ENCODE measurements at places on chromosomes 2 and 18.

- no peak for DNase-seq
Measured at GRCh38 chr2:75634945-75635344, 11.6 kb upstream of the MRPL19 start.

GRCh38 chr2:116487336-116487735 lies 1327.2 kb upstream of the DDX18 start:
- no peak for DNase-seq

DNA sequence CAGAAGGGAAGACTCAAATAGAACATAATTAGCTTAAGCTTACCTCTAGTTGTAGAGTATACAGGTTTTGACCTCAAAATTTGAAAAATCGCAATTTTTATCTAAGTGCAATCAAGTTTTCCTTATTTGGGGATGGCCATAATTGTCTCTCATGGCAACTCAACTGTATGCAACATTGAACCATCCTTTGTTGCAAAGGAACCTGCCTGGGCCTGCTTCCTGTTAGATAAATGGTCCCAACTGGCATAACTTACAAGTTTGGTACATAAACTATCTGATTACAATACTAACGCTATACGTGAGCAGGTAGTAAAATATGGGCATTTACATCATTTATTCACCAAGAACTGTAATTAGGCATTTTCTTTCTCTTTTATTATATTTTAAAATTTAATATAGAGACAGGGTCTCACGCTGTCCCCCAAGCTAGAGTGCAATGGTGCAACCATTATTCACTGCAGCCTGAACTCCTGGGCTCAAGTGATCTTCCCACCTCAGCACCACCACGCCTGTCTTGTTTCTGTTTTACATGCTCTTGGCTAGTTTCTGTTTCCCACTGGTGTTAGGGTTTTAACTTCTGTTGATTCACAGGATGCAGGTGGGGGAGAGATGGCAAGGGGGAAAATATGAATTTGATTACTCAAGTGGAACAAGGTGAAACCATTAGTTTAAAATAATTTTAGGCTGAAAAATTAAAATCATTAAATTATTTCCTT lies 55.3 kb upstream of the B3GNT2 start:
- no peak for DNase-seq

DNA sequence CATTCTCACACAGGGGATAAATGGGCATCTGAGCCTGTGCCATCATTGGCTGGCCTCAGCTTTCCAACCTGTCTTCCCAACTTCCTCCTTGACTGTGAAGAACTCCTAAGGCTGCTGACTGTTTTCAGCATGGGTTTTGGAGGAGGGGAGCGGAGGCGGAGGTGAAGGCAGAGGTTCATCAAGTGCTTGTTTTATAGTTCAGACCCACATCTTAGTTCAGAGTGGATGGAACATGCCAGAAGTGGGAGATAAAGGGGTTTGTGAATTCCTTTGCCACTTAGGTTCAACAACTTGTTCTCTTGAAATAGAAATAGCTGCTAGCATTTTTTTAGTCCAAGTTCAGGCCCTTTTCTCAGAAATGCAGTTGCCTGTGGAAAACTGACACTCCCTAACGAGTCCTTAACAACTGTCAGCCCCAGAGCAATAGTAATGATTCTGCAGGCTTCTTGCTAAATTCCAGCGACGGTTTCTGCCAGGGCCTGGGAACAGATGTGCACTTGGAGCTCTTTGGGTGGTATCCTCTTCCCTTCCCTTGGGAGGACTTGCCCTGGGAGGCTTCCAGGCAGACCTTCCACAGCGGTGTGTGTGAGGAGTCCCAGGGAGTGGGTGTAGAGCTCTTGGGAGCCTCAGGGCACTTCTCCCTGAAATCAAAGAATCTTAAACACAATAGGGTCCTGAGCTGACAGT lies 30.1 kb upstream of the ITGA6 start:
- peak; percentile 21 for DNase-seq

DNA sequence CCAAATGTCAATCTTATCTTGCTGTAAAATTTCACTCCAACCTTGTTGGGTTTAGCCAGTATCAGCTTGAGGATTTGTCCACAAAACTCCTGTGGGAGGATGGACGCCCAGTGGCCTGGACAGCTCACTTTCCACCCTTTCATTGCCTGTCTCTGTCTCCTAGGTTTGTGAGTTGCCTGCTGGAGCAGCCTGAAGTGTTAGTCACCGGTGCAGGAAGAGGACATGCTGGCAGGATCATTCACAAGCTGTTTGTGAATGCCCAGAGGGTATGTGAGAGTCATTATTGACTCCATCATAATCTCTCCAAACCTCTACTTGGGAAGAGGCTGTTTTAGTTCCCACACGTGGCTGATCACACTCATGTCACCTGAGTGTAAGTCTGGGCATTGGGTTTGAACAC lies 112.3 kb downstream of the RAB3GAP1 start:
- DNase-seq, result peak; percentile 29

- DNase-seq, result no peak
Measured at GRCh38 chr2:193276988-193277387, 1082.3 kb upstream of the TMEFF2 start.

DNA sequence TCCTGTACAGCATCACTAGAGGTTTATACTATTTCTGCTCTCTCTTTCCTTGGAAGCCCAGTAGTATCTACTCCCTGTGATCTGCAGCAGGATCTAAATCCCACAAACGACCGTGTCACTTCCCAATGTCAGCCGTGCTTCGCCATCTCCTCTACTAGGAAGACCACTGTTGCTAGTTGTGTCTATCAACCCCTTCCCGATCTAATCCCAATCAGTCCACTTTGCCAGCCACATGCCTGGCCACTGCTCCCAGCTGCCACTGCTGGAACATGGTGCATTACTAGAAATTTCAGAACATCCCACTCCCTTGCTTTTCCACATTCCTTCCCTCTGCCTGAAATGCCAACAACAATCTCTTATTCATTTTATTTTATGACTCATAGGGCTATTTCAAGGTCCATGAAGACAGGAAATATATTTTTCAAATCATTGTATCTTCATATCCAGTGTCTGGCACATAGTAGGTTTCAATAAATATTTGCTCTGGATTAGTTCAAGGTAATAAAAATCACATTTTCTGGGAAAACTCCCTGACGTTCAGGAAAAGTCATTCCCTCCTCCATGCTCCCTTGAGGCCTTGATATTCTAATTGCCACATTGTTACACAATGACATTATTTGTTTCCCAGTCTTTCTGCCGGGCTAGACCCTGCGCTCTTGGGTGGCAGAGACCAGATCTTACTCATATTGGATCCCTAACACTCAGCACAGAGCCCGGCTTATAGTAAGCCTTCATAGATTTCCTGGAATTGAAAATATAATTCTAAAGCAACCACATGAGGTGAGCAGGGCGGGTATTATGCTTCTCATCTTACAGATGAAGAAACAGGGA lies 2.1 kb upstream of the TRIB2 start:
- DNase-seq, result peak; percentile 69

DNA sequence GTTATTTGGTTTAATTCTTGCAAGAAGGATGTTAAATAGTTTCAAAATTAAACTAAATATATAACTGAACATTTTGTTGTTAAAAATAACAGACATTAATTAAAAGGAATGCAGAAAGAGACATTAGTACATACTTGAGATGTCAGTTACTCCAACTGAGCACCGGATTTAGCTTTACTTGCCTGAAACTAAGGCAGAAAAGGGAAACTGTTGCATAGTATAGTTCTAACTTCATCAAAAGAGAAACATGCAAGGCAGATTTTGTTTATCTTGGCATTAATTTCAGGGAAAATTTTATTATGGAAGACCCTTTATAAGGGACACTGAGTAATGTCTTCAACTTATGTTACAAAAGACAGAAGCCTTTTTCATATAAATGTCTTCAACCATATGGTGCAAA lies 218.3 kb downstream of the STK39 start:
- peak; percentile 9 for DNase-seq

Measured in cardiac fibroblast (primary cell).